Fibroblast of skin of scalp (primary cell): ENCODE measurements at places on chromosomes 6 and 20.

- no peak for DNase-seq
Observed at GRCh38 chr20:55805138-55805537, 200.2 kb downstream of the CBLN4 start.

GRCh38 chr20:50729901-50730764, 1.2 kb upstream of the PARD6B start:
- peak; percentile 13 for DNase-seq

DNA sequence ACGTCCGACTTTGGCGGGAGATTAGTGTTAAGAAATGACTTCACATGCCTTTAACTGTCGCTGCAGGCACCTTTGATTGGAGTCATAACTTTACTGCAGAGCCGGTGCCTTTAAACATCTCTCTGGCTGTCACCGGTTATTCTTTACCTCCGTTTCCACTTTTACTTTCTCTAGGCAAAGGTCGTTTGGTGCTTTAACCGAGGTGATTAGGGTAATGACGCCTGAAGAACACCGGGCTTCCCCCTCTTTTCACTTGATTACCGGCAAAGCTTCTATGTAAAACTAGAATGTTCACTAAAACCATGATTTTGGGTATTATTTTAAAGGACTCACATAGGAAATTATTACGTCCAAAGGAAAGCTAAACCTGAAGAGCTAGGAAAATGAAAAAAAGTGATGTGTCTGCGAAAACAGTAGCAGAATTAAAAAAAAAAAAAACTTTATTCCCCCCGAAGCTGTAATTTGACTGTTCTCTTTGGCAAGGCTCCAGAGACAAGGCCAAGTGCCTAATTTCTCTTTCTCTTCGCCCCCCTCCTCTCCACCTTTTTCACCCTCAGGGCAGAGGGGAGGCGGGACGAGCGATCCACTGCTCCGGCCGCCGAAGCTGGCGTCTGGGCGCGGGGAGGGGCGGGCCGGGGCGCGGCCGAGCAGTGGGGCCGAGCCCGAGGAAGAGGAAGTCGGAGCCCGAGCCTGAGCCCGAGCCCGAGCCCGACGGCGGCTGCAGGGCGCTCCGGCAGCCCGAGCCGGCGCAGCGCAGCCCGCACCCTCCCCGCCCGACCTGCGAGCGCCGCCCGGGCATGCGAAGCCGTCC, at the start of gene PLEKHG1:
Gene PLEKHG1 (plus strand): TSS at position 687 of the 811 bp plus-strand sequence. CDS start 133,797 bp downstream, outside the sequence.
- DNase-seq: peak; percentile 52

DNA sequence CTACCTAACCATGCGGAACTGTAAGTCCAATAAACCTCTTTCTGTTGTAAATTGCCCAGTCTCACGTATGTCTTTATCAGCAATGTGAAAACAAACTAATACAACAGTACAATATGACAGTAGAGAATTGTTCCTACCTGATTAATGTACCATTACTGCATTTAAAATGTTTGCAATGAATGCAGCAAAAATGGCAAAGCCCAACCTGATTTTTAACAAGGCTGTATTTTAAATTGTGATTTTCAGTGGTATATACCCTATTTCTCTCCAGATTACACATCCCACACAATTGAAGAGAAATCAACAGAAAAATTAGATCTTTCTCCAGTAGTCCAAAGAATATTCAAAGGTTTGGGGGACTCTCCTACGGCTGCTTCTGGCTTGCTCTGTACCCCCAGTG, 3.3 kb upstream of the PCSK2 start:
- DNase-seq: no peak

DNA sequence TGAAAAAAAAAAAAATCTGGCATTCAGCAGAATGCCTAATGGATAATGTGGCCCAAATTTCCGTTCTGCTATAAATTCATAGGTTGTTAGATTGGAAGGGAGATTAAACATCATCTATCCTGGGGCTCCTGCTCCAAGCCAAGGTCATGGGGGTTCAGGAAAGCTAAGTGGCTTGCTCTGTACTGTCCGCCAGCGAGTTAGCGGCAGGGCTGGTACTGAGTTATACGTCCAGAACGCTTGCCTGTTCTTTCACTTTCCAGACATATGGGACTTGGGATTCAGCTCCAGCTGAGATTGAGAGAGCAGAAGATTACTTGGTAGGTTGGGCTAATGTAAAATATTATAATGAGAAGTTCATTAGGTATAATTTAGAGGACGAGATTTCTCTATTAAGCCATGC, 858 bp downstream of the RWDD1 start:
- no peak for DNase-seq

DNA sequence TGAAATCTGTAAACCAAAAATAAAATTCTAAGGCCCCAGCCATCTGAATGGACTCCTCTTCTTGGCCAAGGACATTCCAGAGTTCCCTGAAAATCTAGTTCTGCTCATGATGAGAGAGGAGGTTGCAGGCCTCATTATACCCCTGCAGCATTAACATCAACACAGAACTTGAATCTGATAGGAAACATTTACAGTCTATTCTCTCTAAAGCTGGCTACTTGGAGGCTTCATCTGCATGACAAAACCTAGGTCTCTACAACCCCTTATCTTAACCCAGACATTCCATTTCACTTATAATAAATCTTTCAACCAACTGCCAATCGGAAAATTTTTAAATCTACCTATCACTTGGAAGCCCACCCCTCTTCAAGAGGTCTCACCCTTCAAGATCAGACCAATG, 15.7 kb downstream of the RTN4IP1 start:
- no peak for DNase-seq

DNA sequence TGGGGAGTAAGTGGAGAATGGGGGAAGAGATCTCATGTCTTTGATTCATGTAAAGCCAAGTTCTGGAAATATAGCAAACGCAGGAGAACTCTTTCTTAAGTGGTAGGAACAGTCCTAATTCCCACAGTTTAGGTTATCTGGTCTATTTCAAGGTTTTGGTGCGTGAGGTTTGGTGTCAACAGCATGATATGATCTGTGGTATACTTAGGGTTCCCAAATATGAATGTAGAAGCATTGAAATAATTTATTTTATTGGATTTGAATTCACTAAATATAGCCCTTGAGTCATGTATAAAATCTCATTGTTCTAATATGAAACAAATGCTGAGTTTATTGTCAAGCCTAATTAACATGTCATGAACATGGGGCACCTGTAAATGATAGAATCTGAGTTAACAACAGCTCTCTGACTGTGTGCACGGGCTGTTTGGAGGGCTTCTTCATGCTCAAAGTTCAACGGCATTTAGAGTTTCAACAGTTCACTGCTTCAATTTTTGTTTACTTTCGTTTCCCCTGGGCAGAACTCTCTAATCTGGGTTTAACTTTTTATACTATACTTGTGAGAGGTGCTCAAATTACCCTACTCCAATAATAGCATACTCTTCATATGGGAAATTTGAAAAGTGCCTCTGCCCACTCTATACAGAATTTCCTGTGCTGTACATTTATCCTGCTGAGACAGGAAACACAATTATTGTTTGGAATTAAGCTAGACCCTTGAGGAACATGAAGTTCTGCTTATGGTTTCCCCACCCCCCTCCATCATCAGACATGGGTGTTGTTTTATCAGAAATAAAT, 236.3 kb upstream of the ZNF217 start:
- DNase-seq: peak; percentile 64

- DNase-seq: peak; percentile 27
Observed at GRCh38 chr6:79605061-79605460, 26.1 kb upstream of the SH3BGRL2 start.

DNA sequence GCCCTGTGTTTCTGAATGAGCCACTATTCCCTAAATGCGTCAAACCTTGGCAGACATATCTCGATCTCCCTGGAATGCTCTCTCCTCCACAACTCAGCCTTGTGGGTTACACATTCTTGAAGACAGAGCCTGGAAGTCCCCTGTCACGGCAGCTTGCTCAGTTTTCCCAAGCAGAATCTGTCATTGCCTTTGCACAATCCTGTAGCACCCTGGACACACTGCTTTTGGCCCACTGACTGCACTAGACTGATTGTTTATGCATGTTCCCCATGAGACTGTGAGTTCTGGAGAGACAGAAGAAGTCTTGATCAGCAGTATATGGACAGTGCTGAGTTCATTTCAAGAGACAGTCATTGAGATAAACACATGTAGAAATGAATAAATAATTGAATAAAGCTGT, 406.7 kb downstream of the CD83 start:
- peak; percentile 76 for DNase-seq

GRCh38 chr6:145823328-145823944, 8.8 kb upstream of the FBXO30 start:
- no peak for DNase-seq

- DNase-seq: no peak
Observed at GRCh38 chr6:37272834-37273566, 15.1 kb upstream of the TMEM217 start.

- no peak for DNase-seq
Observed at GRCh38 chr6:84871925-84872324, 107.5 kb upstream of the TBX18 start.

- DNase-seq: peak; percentile 28
Observed at GRCh38 chr6:38508894-38509293, 130.8 kb downstream of the BTBD9 start.

GRCh38 chr20:50054626-50055511, 58.1 kb downstream of the UBE2V1 start:
- DNase-seq: peak; percentile 56

GRCh38 chr6:113662093-113662665, 195.0 kb upstream of the MARCKS start:
- no peak for DNase-seq

GRCh38 chr6:42012501-42013133, 37.7 kb upstream of the TAF8 start:
- no peak for DNase-seq

- no peak for DNase-seq
Observed at GRCh38 chr6:32814145-32814544, 2.7 kb downstream of the HLA-DOB start.

- no peak for DNase-seq
Observed at GRCh38 chr20:46823271-46823751, 71.3 kb upstream of the EYA2 start.

DNA sequence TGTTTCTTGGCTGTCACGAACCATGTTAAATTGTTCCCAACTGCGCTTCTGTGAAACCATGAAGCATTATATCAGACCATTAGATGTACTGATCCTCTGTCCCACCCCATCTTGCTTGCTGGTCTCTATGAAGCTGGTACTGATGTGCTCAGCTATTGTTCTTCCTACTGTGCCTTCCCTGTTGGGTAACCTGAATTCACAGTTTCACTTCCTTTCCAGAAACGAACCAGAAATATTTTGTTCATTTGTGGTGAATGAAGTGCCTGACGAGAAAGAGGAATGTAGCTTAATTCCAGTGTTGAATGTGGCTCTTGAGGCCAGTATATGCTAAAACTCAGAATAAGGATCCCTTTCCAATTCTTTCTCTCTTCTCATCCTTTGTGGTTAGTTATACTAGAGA, 58.1 kb upstream of the SNAP91 start:
- no peak for DNase-seq

DNA sequence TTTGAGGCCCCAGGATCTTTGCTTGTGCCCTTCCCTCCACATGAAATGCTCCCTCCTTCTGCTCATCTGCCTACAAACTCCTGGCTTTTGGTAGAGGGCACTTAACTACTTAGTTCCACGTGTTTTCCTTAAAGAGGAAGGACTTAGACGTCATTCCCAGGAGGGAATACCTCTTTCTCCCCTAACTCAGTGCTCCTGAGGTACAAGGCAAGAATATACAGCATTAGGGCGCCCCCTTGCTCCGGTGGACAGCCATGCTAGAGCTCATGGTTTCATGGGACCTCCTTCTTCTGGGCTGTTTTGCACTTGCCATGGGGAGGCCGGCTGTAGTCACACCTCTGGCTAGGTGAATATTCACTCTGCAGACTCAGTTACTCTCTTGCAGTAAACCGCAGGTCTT, 93.8 kb upstream of the LY86 start:
- DNase-seq: peak; percentile 61

DNA sequence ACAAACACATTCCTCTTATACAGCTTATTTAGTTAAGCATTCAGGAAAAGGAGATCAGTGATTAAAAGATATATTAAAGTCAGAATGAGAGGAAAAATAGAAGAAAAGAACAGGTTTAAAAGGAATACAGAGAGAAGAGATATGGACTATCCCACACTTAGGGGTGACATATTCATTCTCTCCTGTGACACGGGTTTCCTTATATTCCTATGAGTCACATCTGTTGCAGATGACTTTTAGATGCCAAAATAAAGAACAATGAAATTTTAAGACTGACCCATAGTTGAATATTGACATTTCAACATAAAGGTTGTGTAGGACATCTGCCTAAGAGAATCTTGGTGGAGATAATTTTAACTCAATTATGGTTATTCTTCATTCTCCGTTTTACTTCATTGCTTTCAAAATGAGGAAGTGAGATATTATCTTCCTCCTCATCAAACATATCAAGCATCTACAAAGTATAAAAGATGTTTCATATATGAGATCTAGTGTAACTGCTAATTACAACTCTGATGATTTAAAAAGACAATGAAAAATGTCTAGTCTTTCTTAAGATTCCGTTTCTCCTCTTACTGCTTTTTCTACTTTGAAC, 1336.7 kb upstream of the CITED2 start:
- DNase-seq: no peak

DNA sequence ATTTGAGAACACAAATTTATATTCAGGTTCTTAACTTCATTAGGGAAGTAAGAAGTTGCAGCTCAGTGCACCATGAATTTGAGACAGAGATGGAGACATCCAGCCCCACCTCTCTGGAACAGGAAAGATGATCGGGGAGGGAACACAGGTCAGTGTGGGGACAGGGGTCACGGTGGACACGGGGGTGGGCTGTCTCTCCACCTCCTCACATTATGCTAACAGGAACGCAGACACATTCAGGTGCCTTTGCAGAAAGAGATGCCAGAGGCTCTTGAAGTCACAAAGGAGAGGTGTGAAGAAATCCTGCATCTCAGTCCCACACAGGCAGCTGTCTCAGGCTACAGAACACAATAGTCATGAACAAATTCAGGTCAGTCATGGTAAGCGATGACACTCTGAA, 3.1 kb downstream of the HLA-C start:
- DNase-seq: no peak
